ENCODE measurements at places on chromosomes 5 and 9.

GRCh38 chr5:40233268-40233667 lies 446.4 kb upstream of the PTGER4 start:
- no peak for DNase-seq

DNA sequence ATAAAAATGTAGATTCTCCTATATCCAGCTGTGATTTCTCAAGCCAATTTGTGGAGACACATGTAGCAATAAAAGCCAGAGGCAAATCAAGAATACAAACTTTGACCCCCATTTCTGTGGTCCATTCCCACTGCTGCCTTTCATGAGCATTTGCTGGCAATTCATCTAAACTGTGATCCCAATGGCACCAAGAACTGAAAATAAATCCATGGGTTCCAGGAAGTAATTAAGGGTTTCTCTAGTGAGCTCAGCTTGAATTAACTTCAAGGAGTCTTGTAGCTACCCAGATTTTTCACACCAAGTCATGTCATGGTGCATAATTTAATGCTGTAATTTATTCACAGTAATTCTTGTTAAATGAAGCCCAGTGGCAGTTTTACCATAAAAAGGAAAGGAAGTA lies 145.0 kb upstream of the SMC2 start:
- no peak for DNase-seq

DNA sequence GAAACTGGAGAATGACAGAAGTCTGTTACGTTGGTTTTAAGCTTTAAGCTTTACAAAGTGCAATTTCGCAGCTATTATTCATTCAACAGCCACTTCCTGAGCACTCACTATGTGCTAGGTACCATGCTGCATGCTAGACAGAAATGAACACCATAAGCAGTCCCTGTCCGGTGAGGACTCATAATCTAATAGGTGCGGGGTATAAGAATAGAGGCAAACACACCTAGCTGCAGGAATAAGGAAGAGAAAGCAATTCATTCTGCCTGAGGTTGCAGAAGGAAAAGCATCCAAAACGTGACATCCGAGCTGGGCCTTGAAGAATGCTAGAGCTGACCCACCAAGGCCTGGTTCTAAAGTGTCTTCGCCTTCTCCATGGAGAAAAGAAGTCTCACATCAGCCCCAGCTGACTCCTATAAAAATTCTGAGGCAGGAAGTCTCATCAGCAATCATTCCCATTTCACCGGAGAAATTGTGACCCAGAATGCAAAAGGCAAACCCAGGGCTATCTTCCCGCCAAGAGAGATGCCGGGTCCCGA lies 542 bp downstream of the FKBP15 start:
- DNase-seq, result no peak

GRCh38 chr5:81424728-81425127 lies 30.8 kb upstream of the ACOT12 start:
- DNase-seq, result no peak

GRCh38 chr5:5544094-5544663 lies 121.7 kb downstream of the ICE1 start:
- DNase-seq, result peak; percentile 30

- no peak for DNase-seq
These were observed 115.4 kb downstream of the RGS3 start for GRCh38 chr9:113578882-113579282.

- no peak for DNase-seq
These were observed 174.0 kb downstream of the NR3C1 start for GRCh38 chr5:143229426-143229895.

- no peak for DNase-seq
These were observed 101.0 kb downstream of the TLE1 start for GRCh38 chr9:81588148-81588871.

All from NCI-H2107 (cell line).